Mucosa of descending colon (tissue), 3 donors: ENCODE measurements at places on chromosomes 5 and 9.

- DNase-seq: no peak
These were observed 34.4 kb downstream of the FAM240B start for GRCh38 chr9:38685535-38685934.

- no peak for DNase-seq
These were observed 344.6 kb upstream of the CTNND2 start for GRCh38 chr5:12248831-12249230.

DNA sequence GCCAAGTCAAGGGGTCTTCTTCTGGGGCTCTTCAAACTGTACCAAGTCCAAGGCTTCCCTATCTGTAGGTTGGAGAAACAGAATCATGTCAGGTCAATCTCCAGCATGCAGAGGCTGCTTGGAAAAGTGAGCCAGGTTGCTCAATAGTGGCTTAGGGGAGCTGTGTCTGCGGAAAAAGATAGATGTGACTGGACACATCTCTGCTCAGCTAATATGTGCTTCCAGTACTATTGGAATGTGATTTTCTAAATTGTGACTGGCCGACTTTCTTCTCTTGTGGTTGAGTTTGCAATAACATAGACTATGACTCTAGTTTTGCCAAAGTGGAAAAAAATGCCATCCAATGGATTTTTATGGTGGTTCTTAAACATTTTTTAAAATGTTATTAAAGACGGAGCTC lies 136.7 kb downstream of the BOD1 start:
- no peak for DNase-seq

GRCh38 chr5:22896152-22896551 lies 43.0 kb upstream of the CDH12 start:
- no peak for DNase-seq

DNA sequence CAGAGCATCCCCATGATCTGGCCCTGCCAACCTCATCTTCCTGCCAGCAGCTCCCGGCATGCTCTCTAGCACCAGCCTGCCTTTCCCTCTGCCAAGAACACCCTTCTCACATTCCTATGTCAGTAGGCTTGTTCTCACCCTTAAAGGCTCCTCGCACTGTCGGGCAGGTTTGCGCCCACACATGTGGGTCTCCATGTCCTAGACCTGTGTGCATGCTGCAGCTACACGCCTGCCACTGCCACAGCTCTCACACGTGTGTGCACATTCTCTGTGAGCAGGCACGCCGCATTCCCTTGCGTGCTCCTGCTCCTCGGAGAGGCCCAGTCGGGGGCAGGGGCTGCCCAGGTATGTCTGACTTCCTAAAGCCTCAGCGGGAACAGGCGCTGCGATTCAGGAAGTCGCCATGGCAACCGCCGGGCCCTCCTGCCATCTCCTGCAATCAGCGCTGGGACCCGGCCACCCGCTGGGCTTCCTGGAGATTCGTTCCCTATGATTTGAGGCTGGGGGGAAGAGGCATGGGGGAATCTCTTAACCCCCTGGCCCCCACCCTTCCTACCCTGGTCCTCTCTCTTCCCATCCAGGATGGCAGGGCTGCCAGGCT lies 28.1 kb downstream of the NDUFA8 start:
- DNase-seq: no peak

- DNase-seq: no peak
These were observed 125.1 kb upstream of the OSMR start for GRCh38 chr5:38720554-38721361.

GRCh38 chr9:119284118-119284517 lies 85.1 kb downstream of the BRINP1 start:
- no peak for DNase-seq

DNA sequence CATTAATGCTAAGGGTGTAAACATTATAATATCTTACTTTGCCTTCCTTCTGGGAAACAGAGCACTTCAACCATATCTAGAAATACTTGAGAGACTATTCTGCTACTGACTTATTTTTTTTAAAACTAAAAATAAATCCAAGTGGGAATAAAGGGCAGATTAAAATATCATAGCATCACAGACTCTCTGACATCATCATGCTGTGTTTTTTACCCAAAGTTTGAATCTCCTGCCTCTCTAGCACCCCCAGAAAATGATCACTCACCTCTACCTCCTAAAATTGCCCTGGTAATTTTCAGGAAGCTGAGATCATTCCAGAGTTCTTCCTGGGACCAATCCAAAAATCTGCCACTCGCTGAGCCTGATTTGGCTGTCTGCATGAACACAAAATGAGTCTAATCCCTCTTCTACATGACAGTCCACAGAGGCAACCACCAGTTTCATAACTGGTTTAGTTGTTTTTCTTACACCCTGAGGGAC lies 813.8 kb upstream of the DMAC1 start:
- DNase-seq: no peak
